ENCODE measurements at places on chromosomes 5 and 9. TPM values are rescaled to one million over a fixed set of nuclear protein-coding genes. Genes with fewer than 3 reads are reported as not detected.

PCDHA13 gene
- total RNA-seq, result 3.8 TPM

SMIM33 gene
- not detected for total RNA-seq

KIAA0825 gene
- 3.1 TPM for total RNA-seq

GABRA1 gene
- 0.33 TPM for total RNA-seq

TRPM6 gene
- 1.7 TPM for total RNA-seq

SPATA31D4 gene
- not detected for total RNA-seq

IGFBPL1 gene
- 39.0 TPM for total RNA-seq

IL17B gene
- not detected for total RNA-seq

STING1 gene
- 0.20 TPM for total RNA-seq

TMEM232 gene
- total RNA-seq, result 4.2 TPM

SPAG8 gene
- total RNA-seq, result 1.0 TPM

EMB gene
- 46.1 TPM for total RNA-seq

IQGAP2 gene
- 23.5 TPM for total RNA-seq

C9 gene
- not detected for total RNA-seq

OR1J2 gene
- total RNA-seq, result not detected

NPR2 gene
- total RNA-seq, result 23.4 TPM

LURAP1L gene
- total RNA-seq, result 0.66 TPM

WDR38 gene
- total RNA-seq, result not detected

ARHGEF37 gene
- total RNA-seq, result 0.57 TPM

TRIM36 gene
- 17.3 TPM for total RNA-seq

NXNL2 gene
- 0.40 TPM for total RNA-seq

WNT8A gene
- total RNA-seq, result 2.2 TPM

RFESD gene
- 7.1 TPM for total RNA-seq

IFNA10 gene
- total RNA-seq, result not detected

CEMIP2 gene
- 70.1 TPM for total RNA-seq

OTULINL gene
- total RNA-seq, result 8.9 TPM

TAF11L5 gene
- total RNA-seq, result not detected

TEX48 gene
- not detected for total RNA-seq

GFI1B gene
- 0.29 TPM for total RNA-seq
